ENCODE measurements at places on chromosomes 11 and 22.

DNA sequence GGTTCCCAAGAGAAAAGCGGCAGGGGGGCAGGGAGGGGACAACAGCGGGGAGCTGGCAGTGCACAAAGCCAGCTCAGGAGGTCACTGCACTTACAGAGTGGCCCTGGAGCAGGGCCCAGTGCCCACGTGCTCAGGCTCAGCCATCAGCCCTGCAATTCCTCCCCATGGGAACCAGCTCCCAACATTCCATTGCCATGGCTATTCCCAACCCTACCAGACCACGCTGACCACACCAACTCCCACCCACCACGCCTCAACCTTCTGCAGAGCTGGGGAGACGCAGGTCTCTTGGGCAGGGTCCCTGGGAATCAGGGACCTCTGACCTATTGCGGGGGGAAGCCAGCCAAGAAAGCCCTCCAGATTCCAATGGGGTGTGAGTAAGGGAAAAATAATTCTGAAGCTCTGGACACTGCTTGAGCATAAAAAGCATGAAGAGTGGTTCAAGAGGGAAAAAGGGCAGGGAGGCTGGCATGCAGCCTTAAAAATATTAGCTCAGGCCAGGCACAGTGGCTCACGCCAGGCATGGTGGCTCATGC is 38.3 kb upstream of the TFIP11 start:
- DNase-seq = no peak

- no peak for DNase-seq
These were observed 182.8 kb downstream of the KIRREL3 start for GRCh38 chr11:126817523-126818450.

DNA sequence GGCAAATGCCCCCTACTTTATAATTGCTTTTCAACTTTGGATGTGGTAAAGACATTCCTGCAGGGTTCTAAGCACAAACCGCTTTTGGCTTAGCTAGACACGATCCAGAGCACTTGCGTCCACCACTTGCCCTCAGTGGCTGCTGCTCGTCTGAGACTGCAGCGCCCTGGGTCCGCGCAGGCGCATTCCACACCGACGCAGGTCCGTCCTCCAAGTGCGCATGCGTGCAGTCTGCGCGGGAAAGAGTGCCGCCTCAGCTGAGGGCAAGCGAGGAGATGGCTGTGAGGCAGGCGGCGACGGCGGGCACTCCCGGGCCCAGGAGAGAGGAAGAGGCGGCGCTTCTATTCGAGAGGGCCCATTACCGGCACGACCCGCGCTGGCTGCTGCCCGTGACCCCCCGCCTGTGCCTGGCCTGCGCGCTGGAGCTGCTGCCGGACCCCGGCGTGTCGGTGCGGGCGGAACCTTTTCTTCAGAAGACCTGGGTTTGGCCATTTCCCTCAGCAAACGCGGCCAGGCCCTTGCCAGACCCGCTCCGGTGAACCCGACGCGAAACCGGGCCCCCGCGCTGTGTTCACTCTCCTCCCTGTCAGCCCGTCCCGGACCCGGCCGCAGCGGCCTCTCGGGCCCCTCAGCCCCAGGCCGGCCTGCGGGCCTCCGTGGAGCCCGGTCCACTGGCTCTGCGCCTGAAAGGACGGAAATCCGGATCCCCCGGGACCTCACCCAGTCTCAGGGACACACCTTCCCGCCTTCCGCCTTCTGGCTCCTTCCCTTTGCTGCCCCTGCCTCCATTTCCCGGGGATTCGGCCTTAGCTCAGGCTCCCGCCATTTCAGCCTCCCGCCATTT is at the start of gene MEI1:
Gene MEI1, plus strand, starts transcription at position 240 of the 844 bp plus-strand sequence. Its CDS starts 36 bp downstream, at position 276.
- peak; percentile 78 for DNase-seq

GRCh38 chr11:68582416-68583040 is 101.8 kb upstream of the GAL start:
- no peak for DNase-seq

GRCh38 chr11:15142838-15143237 is 28.1 kb downstream of the INSC start:
- no peak for DNase-seq

DNA sequence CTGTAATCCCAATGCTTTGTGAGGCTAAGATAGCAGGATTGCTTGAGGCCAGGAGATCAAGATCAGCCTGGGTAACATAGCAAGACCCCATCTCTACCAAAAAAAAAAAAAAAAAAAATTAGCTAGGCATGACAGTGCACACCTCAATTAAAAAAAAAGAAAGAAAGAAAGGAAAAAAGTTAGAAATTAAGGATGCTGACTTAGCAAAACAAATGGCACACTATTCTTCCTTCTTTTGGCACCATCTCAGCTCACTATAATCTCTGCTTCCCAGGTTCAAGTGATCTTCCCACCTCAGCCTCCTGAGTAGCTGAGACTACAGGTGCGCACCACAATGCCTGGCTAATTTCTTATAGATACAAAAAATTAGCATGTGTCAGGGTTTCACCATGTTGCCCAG is 33.9 kb downstream of the PC start:
- no peak for DNase-seq

DNA sequence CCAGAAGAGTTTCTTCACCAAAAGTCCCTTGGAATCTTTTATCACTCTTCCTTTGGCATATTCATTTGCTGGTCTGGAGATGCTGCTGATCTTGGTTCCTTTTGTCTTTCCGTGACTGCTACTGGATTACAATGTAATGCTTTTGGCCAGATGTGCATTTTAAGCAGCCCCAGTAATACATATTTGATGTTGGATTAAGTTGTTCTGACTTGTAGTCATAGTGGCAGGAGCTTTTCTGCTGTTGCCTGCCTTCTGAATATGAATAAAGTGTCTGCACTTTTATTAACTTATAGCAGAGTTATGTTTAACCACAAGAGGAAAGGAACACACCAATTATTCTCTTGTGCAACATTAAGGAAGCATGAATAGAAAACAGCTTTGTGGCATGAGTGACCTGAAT is 360.0 kb upstream of the DDI1 start:
- DNase-seq = no peak

GRCh38 chr11:26778000-26778757 is 56.3 kb upstream of the SLC5A12 start:
- no peak for DNase-seq

GRCh38 chr22:19577422-19577966 is 53.3 kb upstream of the CLDN5 start:
- DNase-seq = no peak

DNA sequence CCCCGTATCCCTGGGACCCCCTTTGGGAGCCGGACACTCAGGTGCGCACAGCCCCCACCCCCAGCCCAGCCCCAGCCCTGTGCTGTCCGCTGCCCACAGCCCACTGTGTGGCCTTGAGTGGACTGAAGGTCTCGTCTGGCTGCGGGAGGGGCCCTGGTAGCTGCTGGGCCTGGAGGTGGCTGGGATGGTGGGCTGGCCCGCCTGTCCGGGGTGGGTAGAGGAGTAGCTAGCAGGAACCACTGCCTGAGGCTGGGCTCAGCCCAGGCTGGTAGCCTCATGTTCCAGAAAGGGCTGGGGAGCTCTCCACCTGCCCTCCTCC is 4.6 kb upstream of the MUC6 start:
- DNase-seq = no peak

DNA sequence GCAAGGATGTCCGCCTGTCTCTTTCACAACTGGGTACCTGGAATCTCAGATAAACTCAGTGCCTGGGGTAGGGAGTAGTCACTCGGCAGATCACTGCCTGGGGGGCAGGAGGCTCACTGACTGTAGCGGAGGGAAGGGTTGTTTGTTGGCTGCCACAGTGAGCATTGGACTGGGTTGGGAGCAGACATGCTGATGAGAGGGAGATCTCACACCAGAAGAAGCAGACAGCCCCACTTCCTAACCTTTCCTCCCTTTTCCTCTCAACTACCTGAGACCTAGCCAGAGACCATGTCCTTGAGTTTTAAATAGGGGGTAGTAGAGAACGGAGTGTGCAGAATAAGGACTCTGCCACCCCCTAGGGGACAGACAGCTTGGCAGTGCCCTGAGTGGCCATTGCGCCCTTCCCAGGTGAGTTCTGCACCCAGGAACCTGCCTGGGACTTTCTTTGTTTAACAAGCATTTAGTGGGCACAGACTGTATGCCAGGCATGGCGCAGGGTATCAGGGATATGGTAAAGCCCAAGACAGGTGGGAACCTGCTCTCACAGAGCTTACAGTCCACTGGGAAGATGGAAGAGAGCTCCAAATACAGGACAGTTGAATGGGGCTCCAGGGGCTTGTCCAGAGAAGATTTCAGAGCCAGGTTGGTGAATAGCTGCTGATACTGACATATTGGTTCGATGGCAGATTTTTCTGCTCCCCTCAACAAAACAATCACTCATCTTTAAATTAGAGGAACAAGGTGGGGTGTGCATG is 115.7 kb upstream of the NNMT start:
- no peak for DNase-seq

GRCh38 chr22:20080445-20080775 is 369 bp downstream of the DGCR8 start:
- no peak for DNase-seq

GRCh38 chr22:30609260-30610185 is 2.5 kb downstream of the TCN2 start:
- DNase-seq = no peak

- no peak for DNase-seq
These were observed 13.2 kb downstream of the MMP3 start for GRCh38 chr11:102830001-102830727.

DNA sequence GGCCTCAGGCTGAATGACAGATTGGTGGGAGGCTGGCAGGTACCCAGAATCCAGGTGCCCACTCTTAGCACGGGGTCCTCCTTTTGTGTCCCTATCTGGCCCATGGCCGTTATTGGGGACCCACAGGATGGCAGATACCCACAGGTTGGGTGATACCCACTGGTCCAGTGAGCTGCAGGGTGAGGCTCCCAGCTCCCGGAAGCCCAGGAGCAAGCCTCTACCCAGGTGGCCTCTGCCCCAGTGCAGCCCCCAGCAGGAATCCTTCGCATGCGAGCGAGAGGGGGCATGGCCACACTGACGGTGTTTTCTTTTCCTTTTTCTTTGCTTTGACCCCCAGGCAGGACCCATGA is 116.1 kb downstream of the PHF21B start:
- DNase-seq = no peak

DNA sequence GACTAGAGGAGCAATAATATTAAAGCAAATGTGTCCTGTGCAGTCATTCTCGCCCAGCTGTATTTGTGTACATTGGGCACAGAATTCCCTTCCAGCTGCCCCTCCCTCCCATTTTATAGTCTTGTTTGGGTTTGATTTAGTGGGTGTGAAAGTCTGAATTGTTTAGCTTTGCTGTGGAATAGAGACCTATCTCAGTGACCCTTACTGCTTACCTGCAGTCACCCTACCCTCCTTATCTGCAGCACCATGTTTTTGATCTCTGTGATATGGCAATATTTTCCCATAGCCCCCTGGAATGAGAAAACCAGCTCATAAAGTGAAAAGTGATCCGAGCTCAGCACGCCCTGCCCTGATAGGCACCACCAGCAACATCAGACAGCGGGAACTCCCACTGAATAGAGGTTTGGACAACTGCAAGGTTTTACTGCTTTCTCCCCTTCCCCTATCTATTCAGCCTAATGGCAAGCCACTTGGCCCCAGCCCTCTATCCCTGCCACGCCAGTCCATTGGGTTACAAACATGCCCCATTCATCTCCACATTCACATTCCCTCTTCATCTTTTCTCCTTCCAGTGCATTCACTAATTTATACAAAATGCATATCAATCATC is 199.0 kb downstream of the ETS1 start:
- no peak for DNase-seq

GRCh38 chr11:69249311-69250185 is 44.4 kb upstream of the MYEOV start:
- no peak for DNase-seq

- DNase-seq = no peak
These were observed 309.5 kb downstream of the CADM1 start for GRCh38 chr11:115194802-115195110.

DNA sequence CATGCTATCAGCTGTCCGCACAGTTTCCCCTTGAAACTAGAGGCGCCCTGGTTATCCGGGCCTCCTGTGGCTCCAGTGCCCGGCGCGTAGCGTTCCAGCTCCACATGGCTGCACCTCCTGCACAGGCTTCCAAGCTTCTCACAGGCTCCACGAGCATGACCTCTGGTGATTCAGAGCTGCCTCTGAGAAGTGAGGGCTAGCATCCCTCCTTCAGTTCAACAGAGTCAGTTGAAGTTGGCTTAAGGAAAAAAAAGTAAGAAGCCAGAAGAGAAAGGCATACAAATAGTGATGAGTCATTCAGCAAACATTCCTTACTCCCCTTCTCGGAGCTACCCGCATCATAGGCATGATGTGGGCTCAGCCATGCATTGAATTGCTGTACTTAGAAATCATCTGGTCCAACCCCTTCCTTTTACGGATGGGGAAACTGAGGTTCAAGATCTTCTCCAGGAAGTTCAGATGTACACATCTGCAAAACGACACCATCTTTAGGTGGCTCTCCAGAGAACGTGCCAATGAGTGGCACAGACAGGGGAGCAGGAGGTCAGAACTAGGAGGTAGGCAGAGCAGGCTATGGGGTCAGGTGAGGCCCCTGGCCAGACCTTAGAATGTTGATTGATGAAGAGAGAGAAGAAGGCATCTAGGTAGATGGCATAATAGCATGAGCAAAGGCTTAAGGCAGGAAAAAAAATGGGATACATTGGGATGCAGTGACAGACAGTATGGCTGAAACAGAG is 216.3 kb upstream of the TBCEL start:
- no peak for DNase-seq

DNA sequence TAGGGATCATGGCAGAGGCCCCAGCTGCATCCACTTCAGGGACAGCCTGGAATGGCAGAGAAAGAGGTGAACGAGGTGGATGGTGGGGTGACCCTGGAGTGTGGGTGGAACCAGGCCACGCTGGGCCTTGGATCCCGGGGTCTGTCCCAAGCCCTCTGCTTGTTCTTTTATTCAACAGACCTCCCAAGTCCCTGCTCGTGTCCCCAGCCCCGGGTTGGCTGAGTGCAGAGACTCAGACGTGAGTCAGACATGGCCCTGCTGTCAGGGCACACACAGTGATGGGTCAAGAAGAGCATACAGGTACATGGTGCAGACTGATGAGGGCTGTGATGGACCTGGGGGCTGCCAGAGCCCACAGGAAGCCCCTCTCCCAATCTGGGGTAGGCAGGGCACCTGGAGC is 6.6 kb downstream of the ARHGAP8 start:
- no peak for DNase-seq

GRCh38 chr11:97202613-97203292 is 812.9 kb downstream of the JRKL start:
- no peak for DNase-seq

- DNase-seq = no peak
These were observed 15.5 kb upstream of the INSC start for GRCh38 chr11:15099267-15099666.

- no peak for DNase-seq
These were observed 49.5 kb downstream of the MCHR1 start for GRCh38 chr22:40728731-40729189.

GRCh38 chr22:50456466-50457234 is 18.2 kb downstream of the SBF1 start:
- no peak for DNase-seq

- no peak for DNase-seq
These were observed 21.6 kb downstream of the C11orf86 start for GRCh38 chr11:66996609-66997273.

- DNase-seq = no peak
These were observed 13.6 kb downstream of the BCR start for GRCh38 chr22:23193882-23194281.
